Activated naive CD4-positive, alpha-beta T cell treated with anti-CD3 and anti-CD28 coated beads, Interleukin-2, amount 10 ng/mL, durations not matched to agents 7 days and 5 days (primary cell): ENCODE measurements at places on chromosomes 5 and 9.
A peak's percentile ranks its signal among the peaks of the same experiment; 100 is the strongest.

- no peak for DNase-seq
These were observed 21.2 kb downstream of the ENC1 start for GRCh38 chr5:74619308-74619707.

- DNase-seq = no peak
These were observed 22.7 kb downstream of the SNX18 start for GRCh38 chr5:54540286-54540685.

GRCh38 chr9:135502873-135503321 is 2.4 kb downstream of the MRPS2 start:
- DNase-seq = no peak

GRCh38 chr5:38569180-38569579 is 12.7 kb upstream of the LIFR start:
- DNase-seq = no peak

- DNase-seq = no peak
These were observed 145.6 kb downstream of the HSD17B3 start for GRCh38 chr9:96156171-96156974.

- no peak for DNase-seq
These were observed 245.1 kb upstream of the ISL1 start for GRCh38 chr5:51138164-51138563.

DNA sequence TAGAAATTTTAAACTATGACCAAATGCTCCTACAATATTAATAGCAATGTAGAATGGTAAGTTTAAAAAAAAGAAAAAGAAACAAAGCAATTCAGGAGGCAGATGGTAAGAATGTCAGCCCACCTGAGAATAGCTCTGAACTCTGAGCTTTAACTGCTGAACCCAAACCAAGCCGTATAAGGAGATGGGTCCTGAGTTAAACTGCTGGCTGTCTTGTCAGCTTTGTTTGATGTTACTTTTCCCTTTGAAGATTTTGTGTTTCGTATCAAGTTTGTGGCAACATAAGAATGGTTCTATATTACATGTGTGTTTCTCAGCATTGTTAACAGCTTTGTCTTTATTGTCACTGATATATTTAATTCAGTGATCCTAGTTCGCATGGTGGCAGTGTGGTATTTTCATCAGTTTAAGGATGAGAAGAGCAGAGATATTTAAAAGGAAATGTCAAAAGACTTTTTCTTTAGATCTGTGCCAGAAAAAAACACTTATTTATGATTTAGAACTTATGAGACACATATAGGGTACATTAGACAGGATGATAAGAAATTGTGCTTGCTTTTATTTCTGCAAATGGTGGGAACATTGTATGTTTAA is 390.1 kb downstream of the CCDC171 start:
- DNase-seq = no peak

GRCh38 chr5:143456952-143457547 is 53.6 kb upstream of the NR3C1 start:
- no peak for DNase-seq

DNA sequence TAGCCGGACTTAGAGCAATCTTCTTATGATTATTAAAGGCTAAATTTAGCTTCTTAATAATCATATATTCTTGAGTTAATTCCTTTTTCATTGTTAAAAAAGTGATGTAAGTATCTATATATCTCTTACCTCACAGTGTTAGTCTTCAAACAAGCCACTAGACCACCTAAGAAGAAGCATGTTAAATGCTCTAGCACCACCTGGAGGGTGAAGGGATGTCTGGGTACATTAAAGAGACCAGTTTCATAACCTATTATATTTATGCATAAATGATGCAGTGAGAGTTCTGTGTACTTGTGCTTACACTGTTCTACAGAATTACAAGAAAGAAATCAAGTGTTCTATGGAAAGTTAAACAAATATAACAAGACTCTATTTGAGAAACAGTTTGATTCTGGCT is 55.9 kb upstream of the SLCO6A1 start:
- DNase-seq = no peak

- DNase-seq = no peak
These were observed 30.2 kb upstream of the PITX1 start for GRCh38 chr5:135064235-135064570.

DNA sequence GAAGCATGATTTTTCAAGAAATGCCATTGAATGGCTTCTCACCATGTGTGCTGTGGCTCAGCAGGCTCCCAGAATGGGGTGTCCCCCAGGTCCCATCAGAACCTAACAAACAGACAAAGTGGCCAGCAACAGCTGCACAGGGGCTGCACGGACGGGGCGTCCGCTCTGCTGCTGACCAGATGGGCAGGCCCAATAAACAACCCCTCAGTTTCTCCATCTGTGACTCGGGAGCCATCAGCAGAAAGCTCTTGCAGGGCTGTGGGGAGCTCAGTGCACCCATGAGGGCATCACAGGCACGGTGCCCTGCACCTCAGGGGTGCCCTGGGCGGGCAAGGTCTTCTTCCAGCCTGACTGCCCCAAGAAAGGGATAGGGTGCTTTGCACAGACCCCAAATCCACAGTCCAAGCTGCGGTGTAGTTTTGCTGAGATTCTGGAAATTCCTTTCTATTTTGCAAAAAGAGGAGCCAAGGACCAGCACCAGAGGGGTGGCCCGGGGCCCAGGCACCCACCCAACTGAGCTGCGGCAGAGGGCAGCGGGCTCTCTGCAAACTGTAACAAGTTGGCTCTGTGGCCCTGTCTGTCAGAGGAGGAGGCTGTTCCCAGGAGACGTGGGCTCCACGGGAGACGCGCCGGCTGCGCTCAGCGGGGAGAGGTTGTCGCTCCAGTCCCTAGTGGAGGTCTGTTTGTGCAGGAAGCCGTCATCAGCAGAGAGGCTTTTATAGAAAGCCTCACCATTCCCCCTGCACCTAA is 138.7 kb upstream of the PPP1R26 start:
- DNase-seq = peak; percentile 13

GRCh38 chr9:95459178-95459577 is 57.6 kb downstream of the PTCH1 start:
- no peak for DNase-seq

- DNase-seq = no peak
These were observed 156.8 kb downstream of the PAX5 start for GRCh38 chr9:36877239-36877638.

DNA sequence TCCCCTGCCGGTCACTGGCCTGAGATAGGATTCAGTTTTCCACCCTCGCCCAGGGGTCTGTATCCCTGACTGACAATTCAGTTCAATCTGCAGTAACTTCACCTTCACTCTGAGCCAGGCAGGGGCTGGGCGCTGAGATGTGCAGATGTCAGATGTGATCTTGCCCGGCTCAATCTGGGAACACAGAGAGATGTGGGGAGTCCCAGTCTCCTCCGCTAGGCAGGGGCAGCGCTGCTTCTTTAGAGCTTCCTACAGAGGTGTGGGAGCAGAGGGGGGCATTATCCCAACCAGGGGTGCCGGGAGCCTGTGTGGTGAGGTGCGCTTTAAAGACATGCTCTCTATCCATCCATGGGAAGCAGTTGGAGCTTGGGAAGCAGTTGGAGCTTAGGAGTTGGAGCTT is 14.6 kb downstream of the TMOD1 start:
- no peak for DNase-seq

DNA sequence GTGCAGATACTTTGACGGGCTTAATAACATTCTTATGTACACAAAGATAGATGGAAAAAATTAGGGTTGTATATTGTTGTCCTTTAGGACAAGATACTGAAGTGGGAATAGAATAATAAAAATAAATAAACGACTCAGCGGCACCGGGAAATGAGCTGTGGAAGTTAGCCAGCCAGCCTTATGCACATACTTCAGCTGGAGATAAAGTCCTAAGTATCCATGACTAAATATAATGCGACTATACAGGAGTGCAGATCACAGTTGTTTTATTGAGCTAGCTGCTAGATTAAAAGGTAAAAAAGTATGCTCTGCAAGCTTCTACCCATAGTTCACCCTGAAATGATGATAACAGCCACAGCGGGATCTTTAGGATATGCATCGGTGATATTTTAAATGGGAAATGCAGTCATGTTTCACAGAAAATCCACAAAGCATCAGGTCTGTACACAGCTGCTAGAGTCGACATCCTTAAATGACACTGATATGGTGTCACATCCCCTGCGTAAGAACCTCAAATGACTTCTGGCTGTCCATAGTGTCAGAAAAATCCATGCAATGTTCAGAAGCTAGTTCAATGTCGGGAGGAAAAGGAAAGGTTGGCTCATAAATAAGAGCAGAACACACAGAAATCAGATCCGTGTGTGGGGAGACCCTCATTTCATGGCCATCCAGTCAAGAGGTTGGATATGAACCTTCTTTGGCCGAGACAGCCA is 392.8 kb upstream of the DAP start:
- no peak for DNase-seq

- no peak for DNase-seq
These were observed 50.4 kb upstream of the SYNPO start for GRCh38 chr5:150589862-150590601.

DNA sequence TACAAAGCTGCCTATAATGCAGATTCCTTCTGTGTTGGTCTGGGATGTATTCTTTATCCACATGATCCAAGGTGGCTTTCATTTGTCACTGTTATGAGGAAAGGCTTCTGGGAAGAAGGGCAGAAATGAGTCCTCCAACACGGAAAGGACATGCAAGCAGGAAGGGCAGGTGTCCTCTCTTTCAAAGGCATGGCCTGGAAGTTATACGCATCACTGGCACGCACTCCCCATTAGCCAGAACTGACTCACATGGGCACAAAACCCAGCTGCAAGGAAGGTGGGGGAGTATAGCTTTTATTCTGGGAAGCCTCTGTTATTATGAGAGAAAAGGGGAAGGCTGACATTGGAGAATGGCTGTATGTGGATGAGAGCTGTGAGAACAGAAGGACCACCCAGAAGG is 141.3 kb upstream of the ZNF618 start:
- no peak for DNase-seq

DNA sequence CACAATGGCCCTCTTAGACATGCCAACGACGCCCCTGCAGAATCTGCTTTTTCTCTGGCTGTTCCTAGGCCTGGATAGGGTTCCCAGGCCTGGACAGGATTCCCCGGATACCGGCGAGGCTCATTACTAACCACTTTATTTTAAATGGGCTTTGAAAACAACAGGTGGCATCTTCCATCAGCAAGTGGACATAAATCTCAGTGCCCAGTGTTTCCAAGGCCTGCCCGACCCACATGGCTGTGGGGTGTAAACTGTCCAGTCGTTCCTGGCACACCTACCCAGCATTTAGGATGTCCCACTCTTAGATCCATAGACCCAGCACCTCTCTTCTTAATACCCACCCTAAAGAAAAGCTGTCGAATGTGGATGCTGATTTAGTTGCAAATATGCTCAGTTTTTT is 896 bp downstream of the CMBL start:
- no peak for DNase-seq

DNA sequence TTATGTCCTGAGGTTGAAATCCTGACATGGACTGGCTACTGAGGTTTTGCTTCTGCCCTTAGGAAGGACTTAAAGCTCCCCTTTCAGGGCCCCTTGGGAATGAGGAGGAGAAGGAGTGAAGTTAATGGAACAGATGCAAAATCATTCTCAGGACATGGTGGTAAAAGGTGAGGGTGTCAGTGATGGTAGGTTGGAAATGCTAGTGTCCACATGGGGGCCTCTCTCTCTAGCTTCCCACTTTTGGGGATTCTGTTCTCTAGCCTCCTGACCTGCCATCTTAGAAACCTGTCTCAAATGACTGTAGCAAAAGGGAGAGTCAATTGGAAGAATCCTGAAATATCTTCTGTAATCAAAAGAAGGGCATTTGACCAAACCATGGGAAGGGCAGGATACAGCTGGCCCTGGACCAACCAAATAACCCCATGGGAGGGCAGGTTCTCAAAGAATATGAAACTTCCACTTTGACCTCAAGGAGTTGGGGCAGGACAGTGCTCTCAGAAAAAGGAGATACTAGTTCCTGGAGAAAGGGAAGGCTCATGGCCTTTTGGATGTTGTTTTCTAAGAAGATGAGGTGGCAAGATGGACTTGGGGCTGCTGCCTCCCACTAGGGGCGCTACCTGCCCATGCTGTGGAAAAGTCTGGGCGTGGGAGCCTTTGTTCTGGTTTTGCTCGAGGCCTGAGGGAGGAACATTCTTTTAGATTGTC is 21.2 kb upstream of the MLANA start:
- DNase-seq = peak; percentile 45
